NT2/D1 (cell line): ENCODE measurements at places on chromosomes 16 and 17.
A peak's percentile ranks its signal among the peaks of the same experiment; 100 is the strongest.

GRCh38 chr16:28567292-28567691 lies 13.6 kb downstream of the SGF29 start:
- DNase-seq, result no peak

GRCh38 chr17:77419095-77419494 lies 278.3 kb downstream of the SEC14L1 start:
- DNase-seq, result no peak

DNA sequence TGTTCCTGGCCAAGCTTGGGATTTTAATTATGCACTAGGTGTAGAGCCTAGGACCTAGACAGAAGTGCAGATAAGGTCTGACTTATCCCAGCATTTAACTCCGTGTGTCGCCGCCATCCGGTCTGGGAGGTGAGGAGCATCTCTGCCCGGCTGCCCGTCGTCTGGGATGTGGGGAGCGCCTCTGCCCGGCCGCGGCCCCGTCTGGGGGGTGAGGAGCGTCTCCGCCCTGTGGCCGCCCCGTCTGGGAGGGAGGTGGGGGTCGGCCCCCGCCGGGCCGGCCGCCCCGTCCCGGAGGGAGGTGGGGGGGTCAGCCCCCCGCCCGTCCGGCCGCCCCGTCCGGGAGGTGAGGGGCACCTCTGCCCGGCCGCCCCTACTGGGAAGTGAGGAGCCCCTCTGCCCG lies 7.1 kb upstream of the B4GALNT2 start:
- DNase-seq, result no peak

GRCh38 chr16:54477714-54478113 lies 191.1 kb upstream of the IRX3 start:
- DNase-seq, result no peak

- DNase-seq, result no peak
Measured at GRCh38 chr16:55294931-55295342, 29.1 kb upstream of the IRX6 start.

- DNase-seq, result no peak
Measured at GRCh38 chr16:73047536-73048291, at the start of gene ZFHX3. Gene ZFHX3 (minus strand): TSS chr16:73048128. CDS start chr16:72960145, 87,983 bp downstream.

- no peak for DNase-seq
Measured at GRCh38 chr16:68376590-68376989, 65.8 kb downstream of the PRMT7 start.

DNA sequence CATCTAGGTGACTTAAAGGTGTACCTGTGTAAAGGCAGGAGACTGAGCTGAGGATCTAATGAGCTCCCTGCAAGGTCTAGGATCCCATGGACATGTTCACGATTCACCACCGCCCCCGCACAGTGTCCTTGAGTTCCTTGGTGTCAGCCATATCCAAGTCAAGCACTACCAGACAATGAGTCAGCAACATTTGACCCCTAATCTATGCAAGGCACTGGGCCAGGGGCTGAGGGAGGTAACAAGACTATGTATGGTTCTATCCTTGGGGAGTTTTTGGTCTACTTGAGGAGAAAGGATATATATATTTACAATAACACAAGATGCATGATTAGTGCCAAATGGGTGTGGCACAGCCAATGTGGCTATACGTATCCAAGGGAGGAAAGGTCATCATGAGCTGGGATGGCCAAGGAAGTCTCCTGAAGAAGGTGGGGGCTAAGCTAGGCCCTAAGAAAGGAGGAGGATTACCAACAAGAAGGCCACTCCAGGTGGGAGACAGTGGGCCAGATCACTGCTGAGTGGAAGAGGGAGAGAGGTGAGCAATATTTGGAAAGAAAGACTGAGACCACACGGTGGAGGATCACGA lies 35.0 kb downstream of the ITGB3 start:
- DNase-seq, result no peak

DNA sequence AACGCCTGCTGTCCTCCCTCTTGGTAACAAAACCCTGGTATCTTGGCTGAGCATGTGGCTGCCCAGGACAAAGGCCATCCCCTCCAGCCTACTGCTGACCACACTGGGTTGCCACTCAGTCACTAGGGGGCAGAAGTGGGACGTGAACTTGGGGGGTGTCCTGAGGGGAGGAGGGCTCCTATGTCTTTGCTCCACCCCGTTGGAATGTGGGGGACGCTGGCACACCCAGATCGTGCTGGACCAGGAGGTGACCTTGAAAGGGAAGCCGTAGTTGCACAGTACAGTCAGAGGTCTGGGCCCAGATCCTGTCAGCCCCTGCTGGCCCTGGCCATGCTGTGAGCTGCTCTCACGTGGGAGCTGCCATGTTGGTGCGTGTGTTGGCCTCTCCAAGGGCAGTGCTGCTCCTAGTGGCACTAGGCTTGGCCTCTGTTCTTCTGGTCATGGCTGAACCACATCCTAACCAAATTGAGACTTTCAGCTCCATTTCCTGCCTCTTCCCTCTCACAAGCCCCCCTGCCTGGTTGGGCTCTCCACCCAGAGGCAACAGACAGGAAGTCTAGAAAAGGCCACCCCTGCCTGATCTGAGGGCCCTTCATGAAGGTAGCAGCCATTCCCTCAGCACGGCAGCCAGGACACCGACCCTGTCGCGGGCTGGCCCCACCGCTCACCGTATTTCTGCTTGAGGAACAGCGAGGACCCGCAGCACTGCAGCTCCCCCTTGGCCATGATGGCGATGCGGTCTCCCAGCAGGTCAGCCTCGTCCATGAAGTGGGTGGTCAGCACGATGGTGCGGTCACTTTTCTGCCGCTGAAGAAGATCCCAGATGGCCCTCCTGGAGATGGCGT lies 29.0 kb upstream of the RNPS1 start:
- DNase-seq, result no peak

DNA sequence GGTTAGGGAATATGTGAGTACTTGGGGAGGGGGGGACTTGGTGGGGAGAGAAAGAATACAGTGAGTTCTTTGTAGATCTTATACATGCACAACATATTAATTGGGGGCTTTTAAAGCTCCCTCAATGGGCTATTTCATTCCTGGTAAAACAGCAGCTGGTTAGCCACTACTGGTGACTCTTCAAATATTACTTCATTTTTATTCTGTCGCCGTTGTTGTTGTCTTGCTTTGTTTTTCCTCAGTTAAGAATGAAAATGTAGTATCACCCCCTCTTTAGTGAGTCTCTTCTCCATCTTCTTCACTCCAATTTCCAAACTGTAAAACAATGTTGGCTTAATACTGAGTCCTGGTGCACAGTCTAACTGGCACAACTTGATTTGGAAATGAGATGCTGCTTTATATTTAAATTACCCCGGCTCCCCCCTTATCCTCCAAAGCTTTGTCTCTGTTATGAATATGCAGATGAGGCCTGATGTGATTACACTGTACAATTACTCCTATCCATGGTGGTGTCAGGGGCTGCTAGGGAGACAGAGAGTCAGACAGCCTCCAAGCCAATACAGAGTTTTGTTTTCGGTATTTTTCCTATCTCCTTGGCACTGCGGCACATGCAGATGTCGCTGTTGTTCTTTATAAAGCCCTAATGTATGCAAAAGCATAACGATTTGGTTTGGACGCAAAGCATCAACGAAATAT lies 256.9 kb upstream of the PMFBP1 start:
- no peak for DNase-seq

- no peak for DNase-seq
Measured at GRCh38 chr16:4295581-4295980, 20.3 kb upstream of the GLIS2 start.

DNA sequence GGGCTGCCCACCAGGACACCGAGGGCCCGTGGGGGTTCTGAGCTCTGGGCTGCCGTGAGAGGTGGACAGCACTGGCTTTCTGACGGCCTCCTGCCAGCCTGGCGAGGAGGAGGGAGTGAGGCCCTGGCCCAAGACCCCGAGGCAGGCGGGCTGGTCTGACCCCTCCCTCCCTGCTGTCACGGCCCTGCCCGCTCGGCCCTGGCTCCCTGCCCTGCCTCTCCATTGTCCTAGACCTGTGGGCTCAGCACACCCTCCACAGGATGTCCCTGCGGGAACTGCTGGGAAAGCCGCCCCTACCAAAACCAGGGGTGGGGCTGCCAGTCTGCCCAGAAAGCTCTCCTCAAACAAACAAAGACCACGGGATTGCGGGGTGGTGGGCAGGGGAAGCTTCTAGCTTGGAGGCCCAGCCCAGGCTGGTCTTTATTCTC lies 20.7 kb downstream of the SPNS2 start:
- no peak for DNase-seq

DNA sequence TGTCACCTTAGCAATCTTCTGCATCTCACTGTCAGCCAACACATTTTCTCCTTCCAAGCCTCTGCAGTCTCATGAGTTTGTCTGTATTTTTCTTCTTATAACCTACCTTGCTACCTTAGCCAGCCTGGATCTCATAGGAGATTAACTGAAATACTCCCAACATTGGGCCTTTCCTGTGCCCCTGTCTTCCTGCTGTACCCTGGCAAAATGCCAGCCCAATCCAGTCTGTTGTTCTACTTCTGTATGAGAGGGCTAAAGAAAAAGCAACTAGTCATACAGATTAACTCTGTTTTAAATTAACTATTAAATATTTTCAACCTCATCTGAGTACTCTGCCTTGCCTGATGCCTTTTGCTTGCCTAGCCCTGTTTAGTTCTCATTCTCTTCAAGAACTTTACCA lies 18.4 kb downstream of the GOSR1 start:
- no peak for DNase-seq

DNA sequence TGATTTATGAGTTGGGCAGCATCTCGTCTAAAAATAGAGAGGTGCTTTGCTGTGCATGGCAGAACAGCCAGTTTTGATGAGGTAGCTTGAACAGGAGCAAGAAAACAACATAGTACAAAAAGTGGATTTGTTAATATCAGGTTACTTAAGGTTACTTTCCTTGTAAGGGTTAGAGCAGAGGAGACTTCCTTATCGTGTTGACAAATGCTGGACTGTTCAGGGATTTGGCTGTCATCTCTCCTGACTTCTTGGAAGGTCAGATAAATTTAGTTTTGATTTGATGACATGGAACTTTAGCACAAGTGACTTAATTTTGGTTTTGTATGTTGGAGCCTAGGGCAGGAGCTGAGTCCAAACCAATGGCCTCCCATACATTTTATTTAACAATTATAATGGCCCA lies 163.9 kb upstream of the ELAC2 start:
- DNase-seq, result no peak

DNA sequence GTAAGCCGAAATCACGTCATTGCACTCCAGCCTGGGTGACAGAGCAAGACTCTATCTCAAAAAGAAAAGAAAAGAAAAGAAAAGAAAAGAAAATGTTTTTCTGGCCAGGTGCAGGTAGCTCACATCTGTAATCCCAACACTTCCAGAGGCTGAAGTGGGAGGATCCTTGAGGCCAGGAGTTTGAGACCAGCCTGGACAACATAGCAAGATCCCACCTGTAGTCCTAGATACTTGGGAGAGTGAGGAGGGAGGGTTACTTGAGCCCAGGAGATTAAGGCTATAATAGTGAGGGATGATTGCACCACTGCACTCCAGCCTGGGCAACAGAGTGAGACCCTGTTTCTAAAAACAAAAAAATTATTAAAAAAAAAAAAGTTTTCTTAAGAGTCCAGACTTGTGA lies 2.5 kb upstream of the ATP5MC1 start:
- DNase-seq, result no peak

GRCh38 chr17:47621293-47622179 lies 28.2 kb upstream of the KPNB1 start:
- peak; percentile 46 for DNase-seq

GRCh38 chr17:62101515-62101914 lies 36.4 kb upstream of the MED13 start:
- no peak for DNase-seq

GRCh38 chr17:77280304-77281121 lies 139.7 kb downstream of the SEC14L1 start:
- DNase-seq, result no peak

DNA sequence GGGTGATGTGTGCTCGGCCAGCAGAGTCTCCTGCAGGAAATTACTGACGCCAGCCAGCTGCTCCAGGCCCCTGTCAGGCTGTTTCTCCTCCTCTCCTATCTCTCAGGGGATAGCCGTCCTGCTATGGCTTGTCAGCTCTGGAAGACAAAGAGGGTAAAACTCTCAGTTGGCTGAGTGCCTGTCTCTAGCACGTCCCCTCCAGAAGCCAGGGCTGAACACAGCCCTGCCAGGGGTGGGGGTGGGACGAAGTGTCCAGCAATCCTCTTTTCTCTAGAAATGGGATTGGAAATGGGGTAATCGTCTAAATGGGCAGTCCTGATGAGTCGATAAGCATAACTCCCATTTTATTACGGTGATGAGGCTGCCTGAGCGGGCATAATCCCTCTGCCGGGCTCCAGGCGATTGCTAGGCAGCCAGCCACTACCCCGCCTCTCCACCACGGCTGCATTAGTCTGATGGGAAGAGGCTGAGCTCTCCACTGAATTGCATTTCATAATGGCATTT lies 89.1 kb upstream of the GNAO1 start:
- no peak for DNase-seq

GRCh38 chr16:67202956-67203493 lies 4.1 kb downstream of the ELMO3 start:
- DNase-seq, result no peak

DNA sequence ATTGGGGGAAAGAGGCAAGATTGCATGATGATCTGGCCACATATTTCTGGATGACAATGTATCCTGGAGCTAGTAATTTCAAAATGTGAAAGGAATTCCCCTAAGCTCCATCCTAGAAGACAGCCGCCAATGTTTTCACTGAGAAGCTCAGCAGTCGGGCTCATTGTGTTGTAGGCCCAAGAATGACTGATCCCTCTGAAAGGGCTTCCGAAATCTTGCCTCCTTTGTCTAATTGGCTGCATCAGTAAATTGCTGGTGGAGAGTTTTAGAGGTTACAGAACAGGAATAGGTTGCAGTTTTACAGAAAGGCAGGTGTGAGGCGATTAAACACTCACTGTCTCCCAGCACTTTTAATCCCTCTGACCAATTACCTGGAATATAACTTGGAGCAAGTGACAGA lies 464.1 kb upstream of the SALL1 start:
- no peak for DNase-seq

DNA sequence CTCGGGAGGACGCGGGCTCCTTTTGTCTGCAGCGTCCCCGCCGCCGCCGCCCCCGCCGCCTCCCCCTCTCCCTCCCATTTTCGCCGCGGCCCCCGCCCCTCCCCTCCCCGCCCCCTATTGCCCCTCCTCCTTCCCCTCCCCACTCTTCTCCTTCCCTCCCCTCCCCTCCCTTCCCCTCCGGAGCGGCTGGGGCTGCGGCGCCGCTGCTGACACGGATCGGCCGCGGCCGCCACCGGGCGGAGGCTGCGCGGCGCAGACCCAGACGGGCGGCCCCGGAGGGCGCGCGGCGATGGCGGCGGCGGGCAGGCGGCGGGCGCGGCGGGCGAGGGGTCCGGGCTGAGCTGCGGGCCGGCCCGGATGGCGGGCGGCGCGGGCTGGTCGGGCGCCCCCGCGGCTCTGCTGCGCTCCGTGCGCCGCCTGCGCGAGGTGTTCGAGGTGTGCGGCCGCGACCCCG lies at the start of gene RAB11FIP4:
Gene RAB11FIP4, plus strand, starts transcription at position 180 of the 454 bp plus-strand sequence. Its CDS starts 178 bp downstream, at position 358.
- DNase-seq, result no peak
